ENCODE measurements at places on chromosomes 3 and 15. TPM values are rescaled to one million over a fixed set of nuclear protein-coding genes. Genes with fewer than 3 reads are reported as not detected.

GRCh38 chr3:14554715-14555114 is 14.6 kb upstream of the GRIP2 start:
- no peak for DNase-seq

GRCh38 chr3:112656043-112656442 is 15.1 kb upstream of the CCDC80 start:
- no peak for DNase-seq

GRCh38 chr3:99248130-99248529 is 346.6 kb upstream of the DCBLD2 start:
- no peak for DNase-seq

GRCh38 chr3:15216501-15216900 is 10.5 kb downstream of the CAPN7 start:
- no peak for DNase-seq

GRCh38 chr3:4986175-4986781 is 7.0 kb downstream of the BHLHE40 start:
- no peak for DNase-seq

- no peak for DNase-seq
Observed at GRCh38 chr3:27713435-27714145, 8.5 kb downstream of the EOMES start.

- DNase-seq: no peak
Observed at GRCh38 chr3:171792531-171792930, 17.8 kb downstream of the PLD1 start.

Gene MYO5A
- 4.0 TPM for total RNA-seq

Gene CIB2
- 0.20 TPM for total RNA-seq

Gene NEK11
- 0.48 TPM for total RNA-seq

Gene CCR9
- total RNA-seq: 0.15 TPM

Measured in left lobe of liver (tissue), 2 donors.